ENCODE measurements at places on chromosomes 5 and 9.

- DNase-seq: no peak
These were observed 128.3 kb upstream of the TBC1D2 start for GRCh38 chr9:98383758-98384157.

- DNase-seq: no peak
These were observed 40.1 kb downstream of the SMARCA2 start for GRCh38 chr9:2055203-2055658.

DNA sequence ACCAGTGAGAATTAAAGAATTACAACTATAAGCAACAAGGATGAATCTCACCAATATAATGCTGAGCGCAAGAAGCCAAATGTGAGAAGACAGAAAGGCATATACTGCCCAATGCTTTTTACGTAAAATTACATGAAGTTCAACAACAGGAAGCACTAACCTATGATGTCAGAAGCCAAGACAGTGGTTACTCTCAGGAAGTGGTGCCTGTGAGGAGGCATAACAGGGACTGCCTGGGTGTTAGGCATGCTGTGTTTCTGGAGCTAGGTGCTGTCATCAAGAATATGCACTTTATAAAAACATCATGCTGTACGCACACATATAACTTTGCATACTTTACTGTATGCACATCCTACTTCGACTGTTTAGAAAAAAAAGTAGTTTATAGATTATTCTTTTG is 30.1 kb downstream of the FRMD3 start:
- no peak for DNase-seq

GRCh38 chr5:119631660-119632059 is 2.3 kb downstream of the FAM170A start:
- no peak for DNase-seq

GRCh38 chr5:142106061-142106460 is 2.5 kb upstream of the NDFIP1 start:
- no peak for DNase-seq

- peak; percentile 18 for DNase-seq
These were observed 37.4 kb downstream of the CSNK1G3 start for GRCh38 chr5:123549256-123549904.

GRCh38 chr5:154227090-154227489 is 36.6 kb downstream of the GALNT10 start:
- DNase-seq: no peak

DNA sequence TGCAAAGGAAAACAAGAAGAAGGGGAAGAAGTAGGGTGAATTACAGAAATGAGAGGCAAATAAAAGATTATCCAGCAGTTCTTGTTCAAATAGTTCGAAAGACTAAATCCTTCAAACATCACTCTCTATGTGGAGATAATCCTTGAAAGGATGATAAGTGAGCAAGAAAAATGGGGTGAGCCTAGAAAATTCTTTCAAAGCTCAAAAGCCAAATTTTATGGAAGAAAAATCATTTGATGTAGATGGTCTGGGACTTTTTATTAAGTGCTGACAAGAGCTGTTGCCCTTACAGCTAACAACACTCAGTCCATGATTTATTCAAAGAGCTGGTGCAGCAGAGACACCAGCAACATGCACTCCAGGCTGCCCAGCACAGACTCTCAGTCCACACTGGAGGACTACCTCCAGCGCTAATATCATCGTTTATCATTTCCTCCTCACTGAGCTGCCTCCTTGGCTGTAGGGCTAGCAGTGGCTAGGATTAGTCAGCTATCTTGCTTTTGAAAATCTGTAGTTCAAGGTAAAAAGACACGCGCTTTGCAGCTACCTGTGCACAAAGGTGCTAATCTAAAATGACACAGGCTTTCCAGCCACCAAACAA is 264.8 kb upstream of the KIF2A start:
- DNase-seq: no peak

GRCh38 chr5:140073296-140073695 is 30.2 kb upstream of the NRG2 start:
- no peak for DNase-seq

GRCh38 chr5:161547738-161548486 is 1.4 kb upstream of the GABRB2 start:
- DNase-seq: no peak
